ENCODE measurements at places on chromosomes 2 and 18.

GRCh38 chr18:3383381-3383915, 66.5 kb upstream of the TGIF1 start:
- no peak for DNase-seq

- DNase-seq = no peak
Observed at GRCh38 chr2:197128897-197129296, 181.7 kb downstream of the ANKRD44 start.

DNA sequence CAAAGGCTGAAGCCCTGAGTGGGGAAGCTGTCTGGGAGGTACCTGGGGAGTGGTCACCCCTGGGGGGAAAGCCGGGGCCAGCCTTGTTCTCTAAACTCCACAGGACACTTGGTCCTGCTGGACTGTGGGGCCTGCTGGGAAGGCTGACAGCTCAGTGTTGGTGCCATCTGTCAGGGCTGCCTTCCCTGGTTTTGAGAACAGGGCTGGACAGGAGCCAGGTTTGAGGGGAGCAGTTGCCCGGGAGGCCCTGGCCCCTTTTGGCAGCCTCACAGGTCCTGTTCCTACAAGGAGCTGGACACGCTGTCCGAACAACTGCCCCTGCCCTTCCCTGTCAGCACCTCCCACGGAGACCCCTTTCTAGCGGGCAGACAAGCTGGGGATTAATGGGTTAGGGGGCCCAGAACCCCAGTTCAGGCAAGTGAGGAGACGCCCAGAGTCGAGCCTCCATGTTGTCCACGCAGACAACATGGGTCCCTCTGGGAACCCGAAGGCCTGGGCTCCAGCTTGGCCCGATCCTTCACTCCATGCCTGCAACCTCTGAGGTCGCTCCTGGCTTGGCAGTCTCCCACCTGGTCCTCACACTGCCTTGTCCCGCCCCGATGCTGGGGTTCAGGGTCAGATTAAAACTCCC, 40.8 kb downstream of the ATOH8 start:
- no peak for DNase-seq

DNA sequence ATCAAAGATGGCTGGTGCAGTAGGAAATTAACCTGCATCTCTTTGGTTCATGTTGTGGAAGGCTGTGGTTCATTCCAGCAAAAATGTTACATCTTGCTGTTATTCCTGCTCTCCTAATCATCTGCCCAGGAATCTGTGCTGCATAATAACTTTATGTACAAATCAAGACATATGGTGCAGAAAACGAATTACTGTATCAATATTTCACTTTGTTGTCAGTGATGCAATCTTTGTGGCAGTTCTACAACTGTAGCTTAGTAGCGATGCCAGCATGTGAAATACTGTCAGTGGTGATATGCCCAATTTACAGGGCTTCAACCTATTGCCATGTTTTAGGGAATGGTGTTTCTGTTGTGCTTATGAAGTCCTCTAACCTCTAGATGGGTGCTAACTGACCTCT, 1114.7 kb downstream of the SOCS6 start:
- DNase-seq = no peak

GRCh38 chr2:224142397-224143312, 103.6 kb upstream of the SERPINE2 start:
- no peak for DNase-seq

GRCh38 chr2:110657724-110658305, 20.0 kb downstream of the BUB1 start:
- DNase-seq = no peak

GRCh38 chr18:36593001-36593400, 235.8 kb downstream of the TPGS2 start:
- DNase-seq = no peak

- no peak for DNase-seq
Observed at GRCh38 chr2:40159333-40159732, 292.6 kb downstream of the SLC8A1 start.

- DNase-seq = no peak
Observed at GRCh38 chr2:105081006-105081601, 43.2 kb downstream of the MRPS9 start.

DNA sequence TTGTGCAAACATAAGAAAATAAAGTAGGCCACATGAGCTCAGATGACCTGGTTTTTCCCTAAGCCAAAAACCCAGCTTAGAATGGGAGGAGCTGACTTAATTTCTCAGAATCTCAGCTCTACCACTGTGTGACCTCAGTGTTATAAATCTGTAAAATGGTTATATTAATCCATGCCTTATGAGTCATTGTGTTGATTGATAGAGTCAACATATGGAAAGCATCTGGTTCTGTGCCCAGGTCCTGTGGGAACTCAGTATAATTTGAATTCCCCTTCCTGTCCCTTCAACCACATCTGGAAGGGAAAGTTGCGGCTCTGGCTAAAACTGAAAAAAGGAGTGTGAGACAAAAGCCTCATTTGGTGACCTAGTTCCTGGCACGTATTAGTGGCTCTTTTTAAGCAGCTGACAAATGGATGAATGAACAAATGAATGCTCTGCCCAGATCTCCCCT, 25.7 kb downstream of the TMEM177 start:
- no peak for DNase-seq

- peak; percentile 11 for DNase-seq
Observed at GRCh38 chr2:174775571-174775980, 11.3 kb upstream of the CHRNA1 start.

DNA sequence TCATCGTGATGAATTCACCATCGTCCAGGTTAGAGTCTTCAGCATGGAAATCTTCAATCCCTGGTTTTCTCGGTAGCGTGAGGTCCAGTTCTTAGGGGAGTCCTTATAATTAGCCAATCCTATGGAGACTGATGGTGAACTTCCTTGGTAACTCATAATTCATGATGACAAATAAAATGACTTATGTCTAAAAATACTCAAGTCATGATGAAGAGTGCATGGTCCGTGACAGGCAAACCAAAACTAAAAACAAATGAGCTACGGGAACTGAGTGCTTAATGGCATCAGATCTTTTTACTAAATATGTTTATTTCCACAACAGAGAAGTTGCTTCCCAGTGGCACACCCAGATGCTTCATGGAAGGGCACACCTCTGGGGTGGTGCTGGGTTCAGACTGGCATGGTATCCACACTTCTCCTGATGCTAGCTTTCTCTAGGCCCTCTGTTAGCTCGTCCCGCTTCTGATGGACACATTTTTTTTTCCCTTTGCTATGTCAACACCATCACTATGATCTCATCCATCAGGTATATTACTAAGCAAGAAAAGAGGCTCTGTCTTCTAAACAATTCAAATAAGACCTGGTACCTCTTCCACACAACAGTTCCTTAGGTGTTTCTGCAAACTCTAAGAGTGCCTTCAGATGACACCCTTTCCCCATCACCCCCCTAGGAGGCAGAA, 92.8 kb upstream of the NEDD4L start:
- no peak for DNase-seq

- no peak for DNase-seq
Observed at GRCh38 chr2:240077442-240077841, 24.1 kb upstream of the OR6B3 start.

- DNase-seq = peak; percentile 80
Observed at GRCh38 chr2:105396254-105397024, 2.4 kb downstream of the FHL2 start.

- DNase-seq = peak; percentile 55
Observed at GRCh38 chr2:159710601-159711180, 1.6 kb upstream of the MARCHF7 start.

DNA sequence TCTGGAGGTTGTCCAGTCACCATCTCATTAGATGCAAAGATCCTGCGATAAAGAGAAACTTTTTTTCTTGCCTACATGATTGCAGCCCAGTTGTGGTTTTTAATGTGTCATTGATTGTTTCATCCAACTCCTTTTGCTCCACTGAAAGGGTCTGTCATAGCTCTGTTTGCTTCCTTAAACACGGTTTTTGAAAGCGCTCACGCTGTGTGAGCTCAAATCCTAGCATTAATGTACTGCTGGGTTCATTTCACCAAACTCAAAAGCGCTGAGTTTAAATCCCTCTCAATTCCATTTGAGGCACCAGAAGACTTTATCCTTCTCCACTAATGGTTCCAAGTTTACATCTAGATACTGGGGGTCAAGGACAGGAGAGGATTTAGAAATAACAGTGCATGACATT, 53.6 kb downstream of the CDK15 start:
- no peak for DNase-seq

DNA sequence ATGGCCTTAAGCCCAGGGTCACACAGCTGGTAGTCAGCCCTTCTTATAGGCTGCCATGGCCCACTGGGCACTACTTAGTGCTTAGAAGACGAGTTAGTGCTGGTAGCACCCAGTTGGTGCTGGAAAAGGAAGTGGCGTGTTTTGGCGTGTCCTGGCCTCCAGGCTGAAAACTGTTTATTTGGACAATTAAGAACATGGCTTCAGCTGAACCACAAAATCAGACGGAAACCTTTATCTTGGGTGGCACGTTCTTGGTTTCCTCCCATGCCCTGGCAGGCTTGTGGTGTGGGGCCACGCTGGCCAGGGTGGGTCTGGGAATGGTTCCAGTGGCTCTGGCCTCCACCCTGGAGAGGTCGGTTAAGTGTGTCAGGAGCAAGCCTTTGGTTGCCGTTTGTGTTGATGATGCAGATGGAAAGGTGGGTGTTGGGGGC, 141.5 kb upstream of the HAAO start:
- peak; percentile 97 for DNase-seq

DNA sequence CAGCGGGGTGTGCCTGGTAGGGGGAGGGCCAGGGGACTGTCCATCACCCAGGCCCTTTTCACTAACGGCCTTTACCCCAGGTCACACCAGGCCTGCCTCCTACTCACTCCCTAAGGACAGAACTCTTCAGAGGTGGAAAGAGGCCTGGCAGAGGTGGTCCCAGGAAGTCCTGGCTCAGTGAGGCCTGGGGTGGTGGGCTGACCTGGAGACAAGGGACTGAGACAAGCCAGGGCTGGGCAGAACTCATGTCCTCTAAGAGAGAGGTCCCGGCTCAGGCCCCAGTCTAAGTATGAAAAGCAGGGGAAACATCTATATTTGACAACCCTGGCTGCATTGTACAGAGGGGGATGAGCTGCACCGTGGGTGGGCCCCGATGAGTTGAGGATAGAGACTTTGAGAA, 65.9 kb upstream of the TEX51 start:
- DNase-seq = no peak

- no peak for DNase-seq
Observed at GRCh38 chr2:239890206-239890746, 134.9 kb downstream of the NDUFA10 start.

DNA sequence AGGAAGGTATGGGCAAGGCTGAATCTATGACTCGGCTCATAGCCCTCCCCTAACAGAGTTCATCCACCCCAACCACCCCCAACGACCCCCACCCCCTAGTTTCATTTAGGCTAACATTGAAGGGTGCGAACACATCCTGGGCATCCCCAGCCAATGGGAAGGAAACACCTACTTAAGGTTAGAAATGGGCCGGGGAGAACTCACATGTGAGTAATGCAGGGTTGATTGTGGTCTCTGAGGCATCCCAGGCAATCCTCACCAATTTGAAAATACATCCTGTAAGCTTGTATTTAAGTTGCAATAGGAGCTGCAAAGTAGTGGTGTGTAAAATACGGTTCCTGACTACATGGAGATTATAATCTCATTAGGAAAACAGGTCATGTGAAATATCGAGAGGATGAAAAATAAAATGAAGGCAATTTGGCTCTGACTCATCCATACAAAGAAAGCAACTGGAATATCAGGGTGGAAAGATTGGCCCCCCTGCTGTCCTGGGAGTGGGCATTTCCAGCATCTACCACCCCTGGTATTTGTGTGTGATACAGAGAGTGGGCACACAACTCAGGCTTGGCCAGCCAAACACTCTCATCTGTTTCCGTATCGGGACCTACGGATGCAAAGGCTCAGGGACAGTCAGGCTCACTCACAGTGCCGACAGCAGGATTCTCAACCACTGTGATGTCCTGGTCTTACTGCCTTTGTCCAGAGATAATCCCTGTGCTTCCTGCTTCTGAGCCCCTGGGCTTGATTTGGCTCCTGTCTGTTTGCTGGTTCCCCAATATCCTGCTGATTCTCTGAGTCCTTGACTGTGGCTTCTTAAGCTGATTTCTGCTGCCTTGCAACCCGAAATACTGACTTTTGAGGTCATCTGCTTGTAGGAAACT, 90.0 kb upstream of the NCKAP5 start:
- no peak for DNase-seq

DNA sequence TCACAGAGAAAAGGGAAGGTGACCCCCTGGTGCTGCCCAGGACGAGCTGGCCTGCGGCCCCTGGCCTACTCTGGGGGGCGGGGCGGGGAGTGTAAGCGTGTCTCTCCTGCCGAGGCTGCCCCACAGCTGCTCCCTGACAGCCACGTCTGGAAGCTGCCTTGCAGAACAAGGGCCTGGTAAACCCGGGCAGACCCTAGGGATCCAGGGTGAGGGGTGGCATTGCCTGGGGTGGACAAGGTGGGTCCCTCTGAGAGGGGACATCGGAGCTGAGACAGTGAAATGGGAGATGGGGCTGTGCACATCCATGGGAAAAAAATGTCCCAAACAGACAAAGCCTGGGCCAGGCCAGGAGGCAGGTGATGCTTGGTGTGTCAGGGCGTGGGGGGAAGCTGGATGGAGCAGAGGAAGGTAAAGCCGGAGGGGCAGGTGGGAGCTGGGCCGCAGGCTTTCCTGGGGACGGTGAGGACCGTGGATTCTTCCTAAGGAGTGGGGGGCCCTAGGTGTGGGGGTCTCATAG, 66.0 kb upstream of the HDAC4 start:
- no peak for DNase-seq

Data from hematopoietic multipotent progenitor cell treated with erythropoietin and hydrocortisone succinate and interleukin-3 and kit ligand, for 6 days (in vitro differentiated cells).